Hepatic stellate cell (primary cell): ENCODE measurements at places on chromosomes 2 and 18.

- DNase-seq, result no peak
These were observed 320.9 kb upstream of the FSIP2 start for GRCh38 chr2:185417688-185418087.

DNA sequence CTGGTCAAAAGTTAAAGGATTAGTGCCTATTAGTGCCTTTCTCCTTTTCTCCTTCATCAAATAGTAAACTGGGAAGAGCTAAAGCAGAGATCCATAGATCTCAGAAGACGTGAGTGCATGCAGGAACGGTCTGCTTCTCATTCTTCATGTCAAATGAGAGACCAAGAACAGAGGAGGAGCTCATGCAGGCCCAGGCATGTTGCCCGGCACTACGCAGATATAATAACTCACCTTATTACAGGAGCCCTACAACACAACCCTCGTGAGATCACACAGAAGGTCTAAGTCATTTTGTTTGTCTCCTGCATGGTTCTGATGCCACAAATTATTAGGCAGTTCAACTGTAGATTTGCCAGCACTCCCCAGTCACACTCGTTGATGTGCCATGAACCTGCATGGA, 71.8 kb downstream of the CMPK2 start:
- DNase-seq, result no peak

GRCh38 chr2:60446413-60447267, 106.8 kb downstream of the BCL11A start:
- DNase-seq, result no peak

GRCh38 chr2:145849466-145849865, 1329.5 kb upstream of the ZEB2 start:
- no peak for DNase-seq

DNA sequence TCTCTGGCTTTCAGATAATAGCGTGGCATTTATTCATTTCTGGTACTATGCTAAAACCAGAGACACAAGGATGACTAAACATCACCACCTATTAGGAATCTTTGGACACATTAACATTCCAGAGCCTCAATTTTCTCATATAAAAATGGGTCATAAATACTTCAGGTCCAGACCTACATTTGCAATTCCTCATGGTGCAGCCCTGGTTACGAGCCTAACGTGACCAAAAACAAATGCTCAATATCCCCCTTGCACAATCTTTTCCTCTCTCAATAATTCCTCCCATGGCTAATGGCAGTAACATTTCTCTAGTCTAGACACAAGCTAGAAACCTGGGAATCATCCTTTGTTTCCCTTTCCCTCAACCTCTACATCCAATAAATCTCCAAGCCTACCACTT, 112.8 kb upstream of the NABP1 start:
- no peak for DNase-seq

DNA sequence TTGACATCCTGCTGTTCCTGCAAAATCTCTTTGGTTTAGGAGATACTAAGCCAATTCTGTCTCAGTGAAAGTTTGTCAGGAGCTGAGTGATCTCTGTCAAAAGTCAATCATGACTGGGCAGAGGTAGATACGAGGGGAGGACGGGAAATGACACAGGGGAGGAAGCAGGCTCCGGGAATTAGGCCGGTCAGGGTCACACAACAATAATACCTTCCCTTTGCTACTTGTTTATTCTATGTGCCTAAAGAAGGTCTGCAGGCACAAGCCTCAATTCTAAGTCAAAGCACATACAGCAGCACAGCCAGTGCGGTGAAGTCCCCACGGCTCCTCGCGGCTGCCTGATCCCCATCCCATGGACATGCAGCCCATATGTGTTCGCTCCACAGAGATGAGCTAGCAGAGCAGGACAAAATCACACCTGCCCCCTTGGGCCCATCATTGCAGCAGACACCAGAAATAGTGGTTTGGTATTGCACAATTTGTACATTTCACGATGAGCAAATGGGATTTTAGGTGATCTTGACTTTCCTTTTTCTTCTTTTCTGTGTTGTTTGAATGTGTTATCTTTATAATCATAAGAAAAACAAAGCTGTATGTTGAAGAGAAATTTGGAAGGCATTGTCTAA, 141.4 kb downstream of the VAPA start:
- no peak for DNase-seq

- no peak for DNase-seq
These were observed 5.6 kb downstream of the CEP192 start for GRCh38 chr18:12996661-12997292.

DNA sequence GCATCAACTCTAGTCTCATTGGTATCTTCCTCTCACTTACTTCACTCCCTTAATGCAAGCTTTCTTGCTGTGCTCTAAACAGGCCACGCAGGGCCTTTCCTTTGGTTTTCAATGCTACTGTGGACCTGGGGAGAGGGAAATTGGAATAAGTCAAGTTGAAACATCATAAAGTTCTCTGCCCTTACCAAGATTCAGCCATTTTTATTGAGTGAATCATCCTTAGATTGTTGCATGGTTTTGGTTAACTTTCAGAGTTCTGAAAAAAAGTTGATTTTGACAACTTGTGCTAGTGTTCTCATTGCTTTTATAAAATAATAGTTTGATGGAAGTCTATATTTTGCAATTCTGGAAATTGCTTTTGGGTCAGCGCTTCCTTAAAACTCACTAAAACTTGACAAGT, 852.8 kb upstream of the ACVR2A start:
- DNase-seq, result no peak

- no peak for DNase-seq
These were observed 75.3 kb downstream of the HRH4 start for GRCh38 chr18:24535527-24536295.

- DNase-seq, result no peak
These were observed 214.4 kb downstream of the FHOD3 start for GRCh38 chr18:36511791-36512352.

DNA sequence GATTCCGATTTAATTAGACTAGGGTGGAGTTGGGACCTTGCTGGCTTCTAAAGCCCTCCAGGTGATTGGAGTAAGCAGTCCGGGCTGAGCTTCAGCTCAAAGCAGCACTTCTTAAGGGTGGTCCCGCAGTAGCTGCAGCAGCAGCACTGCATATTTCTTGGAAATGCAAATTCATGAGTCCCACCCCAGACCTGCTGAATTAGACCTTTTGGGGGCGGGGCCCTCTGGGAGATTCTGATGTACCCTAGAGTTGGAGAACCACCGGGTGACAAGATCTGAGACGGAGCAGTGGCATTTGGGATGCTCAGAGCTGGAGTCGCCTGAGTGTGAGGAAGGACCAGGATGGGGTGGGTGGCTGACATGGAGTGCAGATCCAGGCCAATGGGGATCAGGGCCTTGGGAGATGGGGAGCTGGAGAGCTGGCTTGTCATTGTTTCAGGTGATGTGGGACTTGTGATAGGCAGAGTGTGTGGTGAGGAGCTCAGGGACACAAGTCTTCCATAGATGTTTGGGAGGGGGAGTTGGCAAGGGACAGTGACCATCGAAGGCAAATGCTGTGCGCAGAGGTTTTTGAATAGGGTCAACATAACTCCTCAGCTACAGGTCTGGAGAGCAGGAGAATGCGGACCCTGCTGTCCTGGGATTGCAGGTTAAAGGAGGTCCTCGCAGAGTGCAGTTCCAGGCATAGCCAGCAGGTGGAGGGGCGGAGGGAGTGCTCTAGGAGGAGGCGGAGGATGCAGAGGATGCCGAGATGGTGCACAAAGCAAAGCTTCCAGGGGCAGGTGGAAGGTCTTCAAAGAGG, 130.9 kb upstream of the RAB12 start:
- DNase-seq, result peak; percentile 71

DNA sequence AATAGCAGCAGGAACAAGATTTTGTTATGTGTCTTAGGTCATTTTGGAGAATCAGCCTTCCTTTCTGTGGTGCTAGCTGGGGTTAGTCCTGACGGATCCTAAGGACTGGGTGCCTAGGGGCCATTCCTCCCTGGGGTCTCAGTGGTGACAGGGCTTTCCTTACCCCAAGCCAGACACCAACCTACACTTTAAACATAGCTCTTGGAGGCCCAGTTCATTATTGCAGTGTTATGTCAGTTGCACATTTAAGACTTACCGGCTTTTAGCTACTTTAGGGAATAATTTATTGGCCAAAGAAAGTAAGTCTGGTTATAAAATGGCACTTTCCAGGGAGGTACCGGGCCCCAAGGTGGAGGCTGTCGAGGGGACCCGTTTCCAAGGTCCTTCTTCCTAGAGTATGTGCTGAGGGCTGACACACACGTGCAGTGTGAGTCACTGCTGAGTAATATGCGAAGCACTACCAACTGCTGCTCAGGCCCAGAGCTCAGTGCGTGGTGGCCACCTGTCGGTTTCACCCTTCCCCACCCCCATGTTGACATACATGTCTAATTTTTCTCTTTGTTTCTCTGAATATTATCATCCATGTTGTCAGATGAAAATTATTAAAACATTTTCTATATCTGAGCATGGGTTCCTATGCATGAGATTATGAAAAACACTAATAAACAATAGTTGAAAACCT, 37.0 kb upstream of the GRHL1 start:
- no peak for DNase-seq

DNA sequence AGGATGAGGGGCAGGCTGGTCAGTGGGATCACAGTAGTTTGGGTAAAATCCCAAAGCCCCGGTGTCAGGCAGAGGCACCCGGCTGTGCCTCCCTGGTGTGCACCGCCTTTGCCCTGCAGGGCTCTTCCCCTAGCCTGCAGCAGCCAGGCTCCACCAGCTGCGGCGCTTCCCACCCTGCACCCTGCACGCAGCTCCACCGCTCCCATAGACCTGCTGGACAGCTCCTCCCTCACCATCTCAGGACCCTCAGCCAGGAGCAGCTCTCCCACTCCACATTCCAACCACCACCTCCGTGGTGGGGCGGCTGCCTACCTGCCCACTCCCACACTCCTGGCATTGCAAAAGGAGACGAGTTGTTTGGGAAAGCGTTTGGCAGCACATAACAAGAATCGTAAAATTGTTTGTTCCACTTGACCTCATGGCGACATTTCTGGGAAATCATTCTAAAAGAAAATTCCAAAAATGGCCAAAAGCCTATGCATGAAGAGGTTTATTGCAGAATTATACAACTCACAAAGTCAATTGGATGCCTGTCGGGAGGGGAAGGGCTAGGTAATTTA, 287.4 kb upstream of the HDAC4 start:
- no peak for DNase-seq

DNA sequence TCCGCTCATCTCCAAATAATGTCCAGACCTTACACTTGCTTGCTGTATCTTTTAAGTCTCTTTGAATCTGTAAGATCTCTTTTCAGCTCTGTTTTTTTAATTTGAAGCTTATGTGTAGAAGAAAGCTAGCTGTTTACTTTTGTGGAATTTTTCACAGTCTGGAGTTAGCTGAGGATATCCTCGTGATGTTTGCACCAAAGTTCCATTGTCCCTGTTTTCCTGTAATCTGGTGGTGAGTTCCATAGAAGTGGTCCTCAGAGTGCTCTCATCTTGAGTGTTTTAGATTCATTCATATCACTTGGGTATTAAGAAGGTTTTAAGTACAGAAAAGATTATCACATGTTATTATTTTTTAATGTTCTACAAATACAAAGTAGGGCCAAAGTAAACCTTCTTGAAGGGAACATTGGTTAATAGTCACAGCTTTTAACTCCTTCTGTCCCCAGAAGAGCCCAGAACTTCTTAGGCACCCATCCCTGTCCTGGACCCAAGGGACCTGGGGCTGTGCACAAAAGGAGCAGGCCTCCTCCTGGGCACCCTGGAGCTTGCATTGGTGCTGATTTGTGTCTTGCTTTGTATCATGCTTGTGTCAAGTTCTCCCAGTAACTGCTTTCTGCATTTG, 15.0 kb downstream of the MLPH start:
- no peak for DNase-seq

GRCh38 chr18:4270988-4271387, 184.1 kb downstream of the DLGAP1 start:
- no peak for DNase-seq

GRCh38 chr2:201661366-201661765, 18.1 kb upstream of the TMEM237 start:
- no peak for DNase-seq

- DNase-seq, result no peak
These were observed 86.4 kb upstream of the FZD7 start for GRCh38 chr2:201947287-201947686.

- peak; percentile 75 for DNase-seq
These were observed 1.3 kb upstream of the DPYSL5 start for GRCh38 chr2:26846334-26847306.

- DNase-seq, result no peak
These were observed 113.2 kb upstream of the CHST9 start for GRCh38 chr18:27298214-27298804.

- no peak for DNase-seq
These were observed 636.2 kb downstream of the EPHA4 start for GRCh38 chr2:220935789-220936321.

DNA sequence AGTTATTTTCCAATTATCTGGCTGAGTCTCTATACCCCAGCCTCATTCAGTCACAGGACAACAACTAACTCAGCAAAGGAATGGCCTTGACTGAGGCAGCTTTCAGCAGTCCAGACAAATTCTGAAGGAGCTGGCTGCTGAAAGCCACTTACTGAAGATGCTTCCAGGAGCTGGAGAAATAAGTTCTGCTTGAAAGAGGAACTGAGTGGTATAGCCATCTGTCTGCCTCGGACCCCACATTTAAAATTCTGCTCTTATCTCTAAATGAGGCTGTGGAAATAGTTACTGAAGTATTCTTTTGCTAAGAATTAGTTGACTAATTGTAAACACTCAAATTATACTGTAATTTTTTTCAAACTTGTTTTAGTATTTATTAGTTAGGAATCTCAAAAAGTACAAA, 9.1 kb upstream of the GPD2 start:
- DNase-seq, result no peak

GRCh38 chr18:71529703-71530303, 1014.3 kb downstream of the CBLN2 start:
- no peak for DNase-seq

DNA sequence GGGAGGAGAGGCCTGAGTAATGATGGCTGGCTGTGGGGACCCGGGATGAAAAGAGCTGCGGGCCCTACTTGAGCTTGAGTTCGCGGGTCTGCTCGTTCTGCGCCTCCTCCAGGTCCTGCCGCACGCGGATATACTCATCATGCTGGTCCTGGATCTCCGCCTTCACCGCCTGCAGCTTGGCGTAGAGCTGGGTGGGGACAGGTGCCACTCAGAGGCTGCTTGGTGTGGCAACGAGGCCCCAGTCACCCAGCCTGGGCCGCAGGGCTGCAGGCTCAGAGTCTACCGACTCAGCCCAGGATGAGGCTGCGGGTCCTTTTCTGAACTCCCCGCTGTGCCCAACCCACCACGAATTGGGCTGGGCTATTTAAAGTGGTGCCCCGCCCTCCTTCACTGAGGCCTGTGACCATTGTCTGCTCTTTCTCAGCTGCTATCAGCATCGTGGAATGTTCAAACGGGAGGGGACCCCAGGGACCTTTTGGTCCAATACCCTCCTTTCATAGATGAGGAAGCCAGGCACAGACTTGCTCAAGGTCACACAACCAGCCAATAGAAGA, 28.0 kb downstream of the KIF3C start:
- DNase-seq, result no peak

- no peak for DNase-seq
These were observed 42.1 kb downstream of the ST6GAL2 start for GRCh38 chr2:106843910-106844250.
